ENCODE measurements at places on chromosomes 13 and 19. TPM values are rescaled to one million over a fixed set of nuclear protein-coding genes. Genes with fewer than 3 reads are reported as not detected.

DNA sequence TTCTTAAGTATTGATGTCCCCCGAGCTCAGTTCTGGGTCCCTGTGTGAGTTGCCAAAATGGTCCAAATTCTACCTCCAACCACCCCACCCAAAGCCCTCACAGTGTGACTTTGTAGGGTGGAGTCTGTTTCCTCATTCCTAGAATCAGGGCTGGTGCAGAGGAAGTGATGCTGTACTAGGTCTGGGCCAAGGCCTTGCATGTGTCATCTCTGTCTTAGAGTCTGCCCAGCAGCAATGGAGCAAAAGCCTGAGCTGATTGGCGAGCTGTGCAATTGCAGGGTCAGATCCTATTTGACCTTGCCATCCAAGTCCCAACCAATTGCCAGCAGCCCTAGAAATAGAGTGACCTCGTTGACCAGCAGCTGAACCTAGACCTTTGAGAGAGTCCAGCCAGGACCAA is 97.0 kb upstream of the ANKRD10 start:
- no peak for DNase-seq

DNA sequence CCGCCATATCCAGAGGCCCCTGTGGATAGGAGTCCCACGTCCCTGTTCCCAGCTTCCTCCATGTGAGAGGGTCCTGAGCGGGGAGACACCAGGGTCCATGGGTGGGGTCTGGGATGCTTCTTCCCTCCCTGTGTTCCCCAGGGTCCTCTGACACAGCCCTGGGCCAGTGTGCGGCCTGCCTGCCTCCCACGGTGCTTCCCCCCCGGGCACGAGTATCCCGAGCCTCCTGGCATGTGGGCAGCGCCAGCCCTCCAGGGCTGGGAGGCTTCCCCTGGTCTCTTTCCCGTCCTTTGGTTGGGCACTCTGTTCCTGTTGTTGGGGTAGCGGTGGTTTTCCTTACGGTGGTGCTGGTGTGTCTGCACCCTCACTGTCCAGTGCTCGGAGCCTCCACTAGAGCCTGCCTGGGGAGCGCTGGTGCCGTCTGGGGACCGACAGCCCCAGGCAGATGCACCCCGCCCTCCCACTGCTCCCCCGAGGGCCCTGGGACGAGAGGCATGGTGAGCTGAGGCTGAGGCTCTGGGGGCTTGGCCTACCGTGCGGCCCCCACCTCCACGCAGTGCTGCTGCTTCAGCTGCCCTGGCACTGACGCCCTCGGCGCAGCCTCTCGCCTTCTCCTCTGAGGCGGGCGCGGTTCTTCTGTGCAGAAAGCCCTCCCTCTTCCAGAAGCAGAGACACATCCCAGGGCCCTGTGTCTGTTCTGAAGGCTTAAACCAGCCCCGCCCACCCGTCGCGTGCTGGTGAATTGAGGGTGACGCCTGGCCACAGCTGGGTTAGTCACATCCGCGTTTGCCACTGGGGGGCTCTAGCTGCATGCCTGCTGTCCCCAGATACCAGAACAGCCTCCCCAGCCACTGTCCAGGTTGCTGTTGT is 27.9 kb downstream of the PLEKHJ1 start:
- peak; percentile 30 for DNase-seq

DNA sequence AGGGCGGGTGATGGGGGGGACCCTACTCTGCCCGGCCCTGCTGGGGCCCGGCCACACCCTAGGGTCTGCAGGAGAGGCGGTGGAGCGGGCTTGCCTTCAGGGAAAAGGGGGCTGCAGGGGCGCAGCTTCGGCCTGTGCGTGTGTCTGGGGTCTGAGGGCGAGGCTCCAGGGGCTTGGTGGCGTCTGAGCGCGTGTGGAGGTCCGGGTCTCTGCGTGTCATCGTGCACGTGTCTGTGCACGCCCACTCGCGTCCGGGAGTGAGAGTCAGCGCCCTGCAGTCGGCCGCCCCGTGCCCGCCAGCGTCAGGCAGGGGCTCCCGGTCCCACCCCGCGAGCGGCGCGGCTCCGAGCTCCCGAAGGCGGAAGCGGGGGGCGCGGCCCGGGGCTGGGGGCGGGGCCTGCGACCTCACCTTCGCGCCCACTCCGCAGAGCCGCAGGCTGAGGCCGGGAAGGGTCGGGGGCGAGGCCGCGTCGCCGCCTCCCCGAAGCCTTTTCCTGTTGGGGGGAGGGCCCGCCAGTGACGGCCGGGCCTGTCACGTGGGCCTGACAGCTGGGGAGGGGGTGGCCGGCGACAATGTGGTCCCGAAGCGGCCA is at the start of gene ARHGAP45:
ARHGAP45 (plus strand) TSS at position 420 of the 593 bp plus-strand sequence. CDS start 239 bp downstream, outside the sequence.
- DNase-seq: peak; percentile 78

DNA sequence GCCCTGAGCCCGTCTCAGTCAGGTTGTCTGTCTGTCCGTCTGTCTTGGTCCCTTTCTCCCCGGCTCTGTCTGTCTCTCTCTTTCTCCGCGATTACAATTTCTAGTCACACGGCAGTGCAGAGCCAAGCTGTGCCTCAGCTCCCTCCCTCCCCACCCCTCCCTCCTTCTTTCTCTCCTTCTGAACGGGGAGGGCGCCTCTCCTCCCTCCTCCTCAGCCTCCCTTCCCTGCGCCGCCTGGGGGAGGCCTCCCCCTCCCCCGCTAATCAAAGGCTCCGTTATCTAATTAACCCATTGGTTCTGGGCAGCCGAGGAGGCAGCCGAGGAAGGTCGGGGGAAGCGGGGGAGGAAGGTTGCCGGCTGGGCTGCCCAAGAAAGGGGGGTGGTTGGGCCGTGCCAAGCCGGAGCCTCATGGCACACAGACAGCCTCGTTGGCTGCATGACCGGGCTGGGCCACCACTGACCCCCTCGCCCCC is 16.5 kb downstream of the LRRC4B start:
- no peak for DNase-seq

DNA sequence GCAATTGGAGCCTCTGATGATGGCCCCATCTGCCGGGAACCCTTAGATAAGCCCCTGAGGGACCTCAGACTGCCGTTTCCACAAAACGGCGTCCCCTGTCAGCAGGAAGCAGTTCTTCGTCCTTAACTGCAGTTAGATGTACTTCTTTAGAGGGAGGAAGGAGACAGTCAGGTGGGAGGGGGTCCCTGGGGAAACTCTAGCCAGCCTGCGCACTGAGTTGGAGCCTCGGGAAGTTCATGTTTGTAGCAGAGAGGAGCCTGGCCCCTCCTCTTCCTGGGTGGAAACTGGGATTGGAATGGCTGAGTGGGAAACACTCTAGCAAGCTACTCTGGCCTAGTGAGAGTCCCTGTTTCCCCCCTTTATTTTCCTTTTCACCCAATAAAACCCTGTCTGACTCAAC is 612.4 kb downstream of the PCDH9 start:
- no peak for DNase-seq

DNA sequence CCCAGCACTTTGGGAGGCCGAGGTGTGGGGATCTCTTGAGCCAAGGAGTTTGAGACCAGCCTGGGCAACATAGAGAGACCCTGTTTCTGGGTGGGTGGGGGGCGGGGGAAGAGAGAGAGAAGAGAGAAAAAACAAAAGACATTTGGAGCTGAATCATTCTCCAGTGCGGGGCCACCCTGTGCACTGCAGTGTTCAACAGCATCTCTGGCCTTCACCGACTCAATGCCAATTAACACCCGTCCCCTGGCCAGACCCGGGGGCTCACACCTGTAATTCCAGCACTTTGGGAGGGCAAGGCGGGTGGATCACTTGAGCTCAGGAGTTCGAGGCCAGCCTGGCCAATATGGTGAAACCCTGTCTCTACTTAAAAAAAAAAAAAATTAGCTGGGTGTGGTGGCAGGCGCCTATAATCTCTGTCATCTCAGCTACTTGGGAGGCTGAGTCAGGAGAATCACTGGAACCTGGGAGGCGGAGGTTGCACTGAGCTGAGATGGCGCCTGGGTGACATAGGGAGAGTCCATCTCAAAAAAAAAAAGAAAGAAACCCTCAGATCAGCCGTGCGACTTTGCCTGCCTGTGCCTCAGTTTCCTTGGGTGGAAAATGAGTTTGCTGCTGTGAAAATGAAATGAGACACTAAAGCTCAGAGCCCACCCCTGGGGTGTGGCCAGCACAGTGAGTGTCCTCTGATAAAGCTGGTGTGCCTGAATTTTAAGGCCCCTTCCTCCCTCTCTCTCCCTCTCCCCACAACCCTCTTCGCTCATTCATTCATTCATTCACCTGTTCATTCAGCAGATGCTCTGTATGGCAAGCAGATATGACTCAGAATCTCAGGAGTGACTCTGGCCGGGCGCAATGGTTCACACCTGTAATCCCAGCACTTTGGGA is 6.4 kb downstream of the KLF2 start:
- DNase-seq: peak; percentile 10

DNA sequence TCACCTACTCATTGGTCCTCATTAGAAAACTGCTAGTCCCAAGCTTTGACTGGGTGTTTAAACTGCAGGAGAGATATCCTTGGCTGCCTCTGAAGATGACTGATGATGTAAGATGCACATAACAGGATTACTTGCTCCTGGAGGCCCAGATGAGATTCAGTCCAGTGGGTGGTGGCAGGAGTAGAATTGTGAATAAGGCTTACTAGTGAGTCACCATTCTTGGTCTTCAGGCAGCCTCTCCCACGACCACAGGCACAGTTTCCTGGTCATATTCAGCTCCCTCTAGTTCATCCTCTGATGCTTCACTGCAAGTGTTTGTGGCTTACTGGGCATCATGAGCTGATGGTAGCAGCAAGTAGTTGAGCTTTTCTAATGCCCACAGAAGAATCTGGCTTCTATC is 12.1 kb downstream of the SERTM1 start:
- DNase-seq: no peak

DNA sequence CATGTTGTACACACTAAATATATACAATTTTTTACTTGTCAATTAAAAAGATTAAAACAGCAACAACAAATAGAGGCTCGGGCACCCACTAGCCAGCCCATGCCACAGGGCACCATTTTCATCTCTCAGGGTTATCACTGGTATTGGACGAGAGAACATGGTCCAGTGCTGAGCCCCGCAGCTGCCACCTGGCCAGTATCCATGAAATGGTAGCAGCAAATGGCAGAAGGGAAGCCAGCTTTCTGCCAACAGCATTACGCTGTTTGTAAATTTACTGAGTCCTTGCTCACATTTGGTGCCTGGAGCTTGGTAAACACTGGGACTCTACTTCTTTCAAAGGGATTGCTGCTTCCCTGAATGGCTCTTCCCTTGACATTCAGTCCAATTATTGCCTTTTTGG is 87.9 kb upstream of the WASF3 start:
- no peak for DNase-seq

DNA sequence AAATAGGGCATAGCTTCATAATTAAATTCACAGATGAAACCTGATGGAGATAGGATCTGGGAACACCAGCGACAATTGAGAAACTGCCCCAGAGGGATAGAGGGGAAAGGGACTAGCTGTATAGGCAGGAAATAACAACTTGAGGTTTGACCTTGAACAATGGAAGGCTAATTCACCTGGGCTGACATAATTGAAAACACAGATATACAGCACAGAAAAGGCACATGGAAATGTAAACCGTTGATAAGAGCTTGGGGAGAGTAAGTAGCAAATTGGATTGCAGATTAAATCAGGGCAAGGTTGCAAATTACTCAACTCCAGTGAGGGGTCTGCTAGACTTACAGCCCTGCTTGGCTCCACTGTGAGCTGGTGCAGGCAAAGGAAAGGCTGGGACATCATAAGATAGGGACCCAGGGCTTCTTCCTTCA is 246.7 kb downstream of the DLEU7 start:
- DNase-seq: no peak

DNA sequence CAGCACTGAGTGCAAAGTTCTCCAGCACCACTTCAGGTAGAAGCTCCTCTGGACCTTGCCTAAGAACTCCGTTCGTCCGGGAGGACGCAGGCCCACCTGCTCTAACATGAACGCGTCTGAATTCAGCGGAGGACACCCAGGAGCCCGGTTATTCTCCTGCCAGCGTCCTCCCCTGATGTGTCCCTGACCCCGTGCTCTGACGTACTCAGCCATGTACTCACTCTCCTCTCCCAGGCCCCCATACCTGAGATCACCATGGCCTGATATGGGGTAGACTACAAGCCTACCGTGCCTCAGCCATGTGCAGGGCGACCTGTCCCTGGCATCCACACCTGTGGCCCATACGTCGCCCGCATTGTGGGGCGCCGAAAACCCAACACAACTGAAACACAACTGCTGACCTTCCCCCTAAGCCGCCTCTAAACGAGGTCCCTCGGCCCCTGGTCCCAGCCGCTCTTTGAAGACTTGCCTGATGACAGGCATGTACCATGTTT is 744 bp upstream of the ZNF584 start:
- DNase-seq: no peak

DNA sequence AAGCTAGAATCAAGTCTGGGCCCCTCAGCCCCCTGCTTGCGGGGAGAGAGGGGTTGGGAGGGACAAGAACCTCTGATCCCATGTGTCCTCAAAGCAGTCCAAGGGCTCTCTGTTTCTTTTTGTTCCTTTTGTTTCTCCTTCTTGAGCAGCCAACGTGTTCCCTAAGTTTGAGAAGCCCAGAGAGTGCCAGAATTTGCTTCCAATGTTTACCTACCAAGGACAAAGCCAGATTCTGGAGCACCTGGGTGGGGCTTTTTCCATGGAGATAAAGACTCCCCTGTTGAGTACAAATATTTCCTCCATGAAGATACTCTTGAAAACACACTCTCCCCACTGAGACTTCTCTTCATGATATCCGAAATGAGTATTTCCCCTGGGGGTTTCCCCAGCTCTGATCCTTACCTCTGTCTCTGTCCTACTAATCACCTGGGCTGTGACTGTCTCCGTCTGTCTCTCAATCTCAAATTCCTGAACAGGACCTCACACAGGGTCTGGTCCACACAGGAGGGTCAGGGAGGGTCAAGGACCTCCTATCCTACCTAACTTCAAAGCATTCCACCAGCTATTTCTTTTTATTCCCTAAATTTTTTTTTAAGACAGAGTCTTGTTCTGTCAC is 27.4 kb downstream of the CD177 start:
- no peak for DNase-seq

- no peak for DNase-seq
These were observed 144.8 kb downstream of the FLT1 start for GRCh38 chr13:28349907-28350654.

DNA sequence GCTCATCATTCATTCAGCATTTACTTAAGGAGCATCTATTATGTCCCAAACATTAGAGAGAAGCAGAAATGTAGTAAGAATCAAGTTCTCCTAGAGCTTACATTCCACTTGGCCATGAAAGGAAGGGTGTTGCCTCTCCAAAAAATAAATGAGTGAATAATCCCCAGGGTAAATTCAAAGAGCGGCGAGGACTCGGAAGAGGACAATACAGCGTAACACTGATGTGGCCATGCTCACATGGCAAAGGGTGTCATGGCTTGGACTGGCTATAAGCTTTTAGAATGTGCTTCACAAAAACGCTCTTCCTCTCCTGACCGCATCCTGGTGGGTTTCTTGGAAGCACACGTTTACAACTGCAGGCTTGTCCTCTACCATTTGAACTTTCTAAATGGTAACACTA is 290.2 kb downstream of the IRS2 start:
- DNase-seq: no peak

Gene HPN
- not detected for total RNA-seq

Gene IGFL1
- not detected for total RNA-seq

Gene KL
- total RNA-seq: 0.38 TPM
